ENCODE measurements at places on chromosomes 2 and 18. TPM values are rescaled to one million over a fixed set of nuclear protein-coding genes. Genes with fewer than 3 reads are reported as not detected.

Gene GCC2
- total RNA-seq: 26.2 TPM

Gene TRIM43
- total RNA-seq: not detected

Gene FKBP7
- 81.6 TPM for total RNA-seq

Gene ODC1
- total RNA-seq: 91.2 TPM

Gene GAL3ST2
- 0.18 TPM for total RNA-seq

All from smooth muscle cell of bladder (primary cell).